Ovary (tissue), 10 donors: ENCODE measurements at places on chromosomes 12 and 14.

- DNase-seq = no peak
Measured at GRCh38 chr12:110355073-110355472, 48.4 kb downstream of the ANAPC7 start.

DNA sequence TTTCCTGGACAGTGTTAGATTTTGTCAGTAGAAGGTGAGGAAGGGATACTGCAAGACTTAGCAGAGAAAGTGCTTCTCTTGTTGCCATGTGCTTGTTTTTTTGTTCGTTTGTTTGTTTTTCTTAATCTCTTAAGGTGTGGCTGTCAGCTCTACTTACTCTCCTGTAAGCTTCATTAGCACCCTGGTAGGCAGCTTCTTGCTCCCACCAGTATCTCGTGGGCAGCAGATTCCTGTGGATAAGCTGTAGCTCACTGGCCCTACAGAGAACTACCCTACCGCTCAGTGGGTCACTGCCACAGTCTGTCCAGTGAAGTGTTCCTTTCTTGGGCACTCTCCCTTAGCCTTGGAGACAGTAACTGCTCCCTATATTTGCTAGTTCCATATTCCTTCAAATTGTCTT lies 30.1 kb downstream of the VRK1 start:
- no peak for DNase-seq

DNA sequence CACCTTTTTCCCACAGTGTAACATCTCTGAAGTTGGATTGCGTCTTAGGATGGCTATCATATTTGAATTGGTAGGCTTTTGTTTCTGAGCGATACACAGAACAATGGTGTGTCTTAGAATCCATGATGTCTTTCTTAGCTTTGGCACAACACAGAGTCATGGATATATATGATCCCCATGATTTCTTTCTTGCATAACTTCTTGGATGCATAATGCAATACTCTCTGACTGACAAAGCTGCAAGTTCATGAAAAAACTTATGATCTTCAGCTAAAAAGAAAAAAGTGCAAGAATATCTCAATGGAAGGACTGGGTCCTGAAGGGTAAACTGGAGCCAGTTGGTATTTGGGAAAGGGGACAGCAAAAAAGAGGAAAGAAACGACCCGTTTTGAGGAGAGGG lies 48.1 kb downstream of the VWF start:
- DNase-seq = no peak

GRCh38 chr14:20093442-20093841 lies 17.1 kb upstream of the OR4K17 start:
- no peak for DNase-seq

GRCh38 chr14:64114166-64114565 lies 180.0 kb downstream of the ESR2 start:
- no peak for DNase-seq
